ENCODE measurements at places on chromosomes 4 and X. TPM values are rescaled to one million over a fixed set of nuclear protein-coding genes. Genes with fewer than 3 reads are reported as not detected.

ATRX gene
- 70.6 TPM for total RNA-seq

CLDN34 gene
- total RNA-seq = not detected

MAGEB2 gene
- total RNA-seq = not detected

ATP11C gene
- total RNA-seq = 15.0 TPM

DNA sequence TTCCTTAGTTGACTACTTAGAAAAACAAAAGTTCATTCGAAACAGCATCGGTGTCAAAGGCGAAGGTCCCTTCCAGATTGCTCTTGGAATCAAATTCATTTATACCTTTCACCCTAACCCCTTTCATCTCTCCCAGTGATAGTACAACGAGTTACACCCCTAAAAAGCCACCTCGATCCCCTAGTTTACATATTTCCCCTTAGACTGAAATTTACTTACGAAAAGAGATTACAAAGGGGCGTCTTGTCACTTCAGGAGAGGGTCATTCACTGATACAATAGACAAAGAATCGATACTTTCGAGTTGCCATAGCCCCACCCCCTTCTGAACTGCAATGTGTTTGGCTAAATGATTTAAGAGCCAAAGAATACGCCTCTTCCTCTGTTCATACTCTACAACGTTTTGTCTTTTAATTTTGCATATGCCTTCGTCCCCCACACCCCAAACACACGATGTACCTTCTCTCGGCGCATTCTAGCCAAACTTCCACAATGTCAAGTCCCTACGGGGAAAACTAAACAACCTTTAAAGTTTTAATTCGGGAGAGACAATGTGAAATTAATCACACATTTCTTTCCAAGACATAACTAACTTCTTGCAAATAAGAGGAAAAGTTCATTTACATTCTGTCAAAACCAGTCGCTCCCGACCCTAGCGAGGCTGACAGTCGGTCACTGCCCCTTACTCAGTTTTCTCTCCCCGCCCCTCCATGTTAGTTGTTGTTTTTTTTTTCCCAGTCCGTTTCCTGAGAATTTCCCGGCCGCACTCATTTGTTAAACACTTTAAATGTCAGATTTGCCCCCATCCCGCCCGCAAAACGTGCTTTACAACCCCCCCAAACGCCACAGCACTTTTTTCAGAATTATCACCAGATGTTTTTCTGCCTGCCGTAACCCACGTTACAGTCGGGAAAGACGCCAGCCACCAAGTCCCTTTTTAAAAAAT is 88.6 kb downstream of the HPRT1 start:
- DNase-seq = peak; percentile 19

DNA sequence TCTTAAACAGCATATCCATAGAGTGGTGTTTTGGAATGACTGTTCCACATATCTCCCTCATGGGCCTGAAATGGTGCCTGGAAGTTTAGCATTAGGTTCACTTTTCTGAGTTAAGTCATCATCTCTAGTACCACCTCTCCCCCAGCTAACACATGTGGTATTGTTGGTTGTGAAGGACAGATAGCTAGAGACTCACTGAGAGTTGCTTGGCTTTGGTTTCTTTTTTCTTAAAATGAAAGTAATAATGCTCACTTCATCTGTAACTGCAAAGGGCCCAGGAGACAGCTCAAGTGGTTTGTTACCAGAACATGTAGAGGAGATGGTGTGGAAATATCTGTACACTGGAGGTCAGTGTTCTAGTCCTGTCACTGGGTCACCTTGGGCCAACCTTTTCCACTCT is 90.9 kb downstream of the EFNB1 start:
- DNase-seq = no peak

- DNase-seq = no peak
These were observed 24.3 kb downstream of the RS1 start for GRCh38 chrX:18647621-18648020.

Data from activated CD4-positive, alpha-beta T cell treated with anti-CD3 and anti-CD28 coated beads for 36 hours (primary cell).